ENCODE measurements at places on chromosomes 12 and 14. TPM values are rescaled to one million over a fixed set of nuclear protein-coding genes. Genes with fewer than 3 reads are reported as not detected.

DNA sequence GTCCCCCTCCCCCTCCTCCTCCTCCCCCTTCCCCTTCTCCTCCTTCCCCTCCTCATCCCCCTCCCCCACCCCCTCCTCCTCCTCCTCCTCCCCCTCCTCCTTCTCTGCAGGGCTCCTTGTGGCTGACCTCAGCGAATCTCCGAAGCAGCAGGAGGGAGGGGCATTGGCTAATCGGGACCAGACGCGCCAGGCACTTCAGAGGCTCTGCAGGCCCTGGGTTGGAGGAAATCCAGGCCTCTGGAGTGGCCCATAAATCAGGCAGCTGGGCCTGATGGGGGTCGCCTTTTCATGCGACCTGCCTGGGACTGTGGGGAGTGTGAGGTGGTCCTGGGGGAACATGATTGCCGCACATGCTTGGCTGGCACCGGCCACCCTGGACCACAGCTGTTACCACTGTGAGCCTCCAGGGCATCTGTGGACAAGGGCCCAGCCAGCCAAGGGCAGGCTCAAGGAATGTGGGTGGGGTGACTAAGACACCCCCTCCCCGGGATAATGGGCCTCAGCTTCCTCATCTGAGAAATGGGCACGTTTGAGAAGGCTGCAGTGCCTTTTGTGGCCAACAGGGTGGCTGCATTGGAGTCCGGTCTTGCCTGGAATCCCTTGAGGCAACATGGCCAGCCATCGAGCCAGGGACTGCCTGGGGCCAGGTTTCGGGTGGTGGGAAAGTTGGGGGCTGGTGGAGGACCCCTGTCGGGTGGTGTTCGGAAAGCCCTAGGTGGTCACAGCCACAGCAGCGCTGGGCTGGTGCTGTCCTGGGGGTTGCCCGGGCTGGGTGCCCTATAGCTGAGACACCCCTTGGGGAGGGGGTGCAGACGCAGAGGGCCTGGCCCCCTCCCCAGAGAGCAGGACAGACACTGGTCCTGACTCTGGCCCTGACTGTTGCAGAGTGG is 12.0 kb downstream of the KIF26A start:
- H3K27me3 ChIP-seq = peaks cover 2% of the 10 kb centered on the region
- no peak for DNase-seq
- H3K27ac ChIP-seq = no peak overlapping the region
- H3K36me3 ChIP-seq = no peaks in the 10 kb centered on the region

Gene PLEKHG7
- total RNA-seq = not detected

DNA sequence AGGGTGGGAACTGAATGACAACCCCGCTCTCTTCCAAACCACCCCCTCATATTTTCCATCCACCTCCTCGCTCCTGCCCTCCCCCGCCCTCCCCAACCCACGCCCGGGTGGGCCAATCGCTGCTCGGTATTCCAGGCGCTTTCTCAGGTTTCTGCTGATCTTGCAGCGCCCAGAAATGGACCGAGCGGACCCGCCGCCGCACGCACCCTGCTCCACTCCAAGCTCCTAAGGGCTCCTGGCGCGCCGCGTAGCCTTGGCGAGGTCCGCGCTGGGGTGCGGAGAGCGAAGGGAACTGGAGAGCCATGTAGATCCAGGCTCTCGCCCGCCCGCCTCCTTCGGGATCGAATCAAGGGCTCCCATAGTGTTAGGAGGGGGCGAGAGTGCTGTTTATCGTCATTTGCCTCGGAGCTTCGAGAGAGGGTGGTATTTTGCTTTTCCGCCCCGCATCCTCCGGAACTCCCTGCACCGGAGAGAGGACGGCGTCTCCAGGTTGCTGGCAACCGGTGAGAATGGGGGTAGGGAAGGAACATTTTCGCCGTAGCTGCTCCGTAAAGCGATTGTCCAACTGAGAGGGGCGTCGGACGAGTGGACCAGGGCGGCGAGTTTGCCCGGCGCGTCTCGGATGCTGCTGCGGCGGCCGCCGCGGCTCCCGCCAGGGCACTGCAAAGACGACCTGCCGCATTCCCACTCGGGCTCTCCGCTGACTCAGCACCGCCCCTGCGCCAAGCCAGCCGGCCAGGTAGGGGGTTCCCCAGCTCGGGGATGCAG is at the start of gene KCNA1:
TSS of gene KCNA1 (plus strand) at position 172 of the 768 bp plus-strand sequence. CDS start 1,474 bp downstream, outside the sequence.
- no peaks in the 10 kb centered on the region for H3K36me3 ChIP-seq
- DNase-seq = peak; percentile 46
- H3K27me3 ChIP-seq = peaks cover 49% of the 10 kb centered on the region
- peaks cover 12% of the 10 kb centered on the region for H3K4me1 ChIP-seq
- H3K27ac ChIP-seq = no peak within 1 kb of the TSS

GRCh38 chr12:638953-639557 is 24.2 kb downstream of the NINJ2 start:
- peak overlapping the region; percentile 4 for H3K4me3 ChIP-seq
- peak; percentile 0 for DNase-seq
- no peaks in the 10 kb centered on the region for H3K27me3 ChIP-seq
- H3K36me3 ChIP-seq = peaks cover 3% of the 10 kb centered on the region

Gene DAO
- total RNA-seq = not detected

- no peak for DNase-seq
- no peak overlapping the region for H3K4me3 ChIP-seq
- no peaks in the 10 kb centered on the region for H3K27me3 ChIP-seq
- H3K4me1 ChIP-seq = peaks cover 23% of the 10 kb centered on the region
Measured at GRCh38 chr14:50110323-50111037, 5.9 kb downstream of the VCPKMT start.
